ENCODE measurements at places on chromosomes 11 and 22. TPM values are rescaled to one million over a fixed set of nuclear protein-coding genes. Genes with fewer than 3 reads are reported as not detected.

GRCh38 chr22:19580291-19580890, 56.2 kb upstream of the CLDN5 start:
- DNase-seq = no peak

DNA sequence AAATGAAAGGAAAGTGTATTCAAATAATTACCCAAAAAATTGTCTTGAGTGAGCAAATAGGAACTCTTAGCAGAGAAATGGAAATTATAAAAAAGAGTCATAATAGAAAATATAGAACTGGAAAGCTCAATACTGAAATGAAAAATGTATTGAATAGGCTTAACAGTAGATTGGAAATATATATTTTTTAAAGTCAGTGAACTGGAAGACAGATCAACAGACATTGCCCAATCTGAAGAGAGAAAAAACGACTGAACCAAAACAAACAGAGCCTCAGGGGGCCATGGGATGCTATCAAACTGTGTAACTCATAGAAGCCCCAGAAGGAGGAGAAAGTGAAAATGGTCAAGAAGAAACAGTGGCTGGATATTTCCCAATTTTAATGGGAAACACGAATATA, 32.6 kb downstream of the TBX1 start:
- DNase-seq = no peak

GRCh38 chr22:17705546-17705945, 67.0 kb downstream of the BCL2L13 start:
- no peak for DNase-seq

DNA sequence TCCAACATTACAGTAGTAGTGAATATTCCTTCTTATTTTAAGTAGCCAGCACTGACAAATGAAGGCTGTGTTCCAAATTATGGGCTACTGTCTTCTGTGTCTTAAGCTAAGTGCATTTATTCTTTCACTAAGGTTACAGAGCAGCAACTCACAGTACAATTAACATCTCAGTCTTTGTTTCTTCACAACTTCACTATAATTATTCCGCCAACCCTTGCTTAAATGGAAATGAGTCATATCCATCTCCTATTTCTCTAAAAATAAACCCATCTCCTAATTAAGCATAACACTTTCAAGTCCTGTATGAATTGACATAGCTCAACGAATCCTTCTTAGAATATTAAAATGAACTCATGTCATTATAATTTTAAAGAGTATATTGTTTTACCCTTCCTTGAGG, 6.7 kb downstream of the ETS1 start:
- no peak for DNase-seq

DNA sequence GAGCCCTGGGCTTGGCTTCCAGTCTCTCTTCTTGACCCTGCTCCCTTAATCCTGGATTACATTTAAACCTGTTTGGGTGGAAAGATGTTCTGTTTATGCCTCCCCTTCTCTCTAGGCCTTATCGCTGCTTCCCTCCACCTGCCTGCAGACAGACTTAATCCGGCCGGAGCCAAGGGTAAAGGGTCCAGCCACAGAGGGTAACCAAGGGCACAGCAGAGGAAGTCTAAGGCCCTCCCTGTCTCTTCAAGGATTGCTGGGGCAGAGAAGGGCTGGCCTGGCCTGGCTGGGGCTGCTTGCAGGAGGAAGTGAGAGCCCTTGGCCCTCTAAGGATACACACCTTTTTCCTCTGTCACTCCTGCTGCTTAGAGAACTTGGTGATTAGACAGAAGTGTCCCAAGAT, 2.1 kb downstream of the GAL3ST3 start:
- DNase-seq = no peak

DNA sequence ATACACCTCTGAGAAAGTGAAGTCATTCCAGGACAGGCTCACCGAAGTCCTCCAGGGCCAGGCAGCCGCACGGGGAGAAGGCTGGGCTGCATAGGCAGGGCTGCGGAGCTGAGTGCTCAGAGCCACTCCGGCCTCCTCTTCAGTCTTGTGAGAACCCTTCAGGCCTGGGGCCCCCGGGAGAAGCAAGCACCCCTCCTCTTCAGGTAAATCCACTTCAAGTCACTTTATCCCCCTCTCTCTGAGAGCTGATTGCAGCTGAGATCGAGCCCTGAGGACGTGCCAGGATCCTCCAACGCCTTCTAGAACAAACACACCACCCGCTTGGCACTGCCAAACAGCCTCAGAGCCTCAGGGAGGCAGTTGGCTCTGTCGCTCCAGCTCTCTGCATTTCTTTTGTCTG, 1526.3 kb downstream of the BRD1 start:
- no peak for DNase-seq

- no peak for DNase-seq
Measured at GRCh38 chr22:35728639-35729308, 11.1 kb downstream of the APOL5 start.

- DNase-seq = no peak
Measured at GRCh38 chr22:38971202-38971601, 10.9 kb upstream of the APOBEC3B start.

GRCh38 chr11:69471729-69472540, 9.5 kb upstream of the LINC01488 start:
- no peak for DNase-seq

DNA sequence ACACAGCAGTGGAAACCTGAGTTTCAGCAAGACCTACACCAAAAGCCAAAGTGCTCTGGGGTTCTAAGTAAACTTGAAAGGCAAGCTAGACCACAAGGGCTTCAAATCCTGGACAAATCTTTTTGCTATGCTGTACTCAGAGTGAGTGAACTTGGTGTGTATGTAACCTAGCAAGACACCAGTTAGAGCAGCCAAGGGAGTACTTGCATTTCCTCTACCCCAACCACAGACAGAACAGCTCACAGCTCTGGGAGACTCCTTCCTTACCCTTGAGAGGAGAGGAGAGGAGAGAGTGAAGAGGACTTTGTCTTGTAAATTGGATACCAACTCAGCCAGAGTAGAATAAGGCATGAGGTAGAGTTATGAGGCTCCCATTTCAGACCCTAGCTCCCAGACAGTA, 71.4 kb downstream of the CTSC start:
- DNase-seq = no peak

GRCh38 chr22:26770624-26771023, 113.2 kb downstream of the MIAT start:
- DNase-seq = no peak

GRCh38 chr11:86414032-86414431, 39.3 kb downstream of the CCDC81 start:
- DNase-seq = no peak

DNA sequence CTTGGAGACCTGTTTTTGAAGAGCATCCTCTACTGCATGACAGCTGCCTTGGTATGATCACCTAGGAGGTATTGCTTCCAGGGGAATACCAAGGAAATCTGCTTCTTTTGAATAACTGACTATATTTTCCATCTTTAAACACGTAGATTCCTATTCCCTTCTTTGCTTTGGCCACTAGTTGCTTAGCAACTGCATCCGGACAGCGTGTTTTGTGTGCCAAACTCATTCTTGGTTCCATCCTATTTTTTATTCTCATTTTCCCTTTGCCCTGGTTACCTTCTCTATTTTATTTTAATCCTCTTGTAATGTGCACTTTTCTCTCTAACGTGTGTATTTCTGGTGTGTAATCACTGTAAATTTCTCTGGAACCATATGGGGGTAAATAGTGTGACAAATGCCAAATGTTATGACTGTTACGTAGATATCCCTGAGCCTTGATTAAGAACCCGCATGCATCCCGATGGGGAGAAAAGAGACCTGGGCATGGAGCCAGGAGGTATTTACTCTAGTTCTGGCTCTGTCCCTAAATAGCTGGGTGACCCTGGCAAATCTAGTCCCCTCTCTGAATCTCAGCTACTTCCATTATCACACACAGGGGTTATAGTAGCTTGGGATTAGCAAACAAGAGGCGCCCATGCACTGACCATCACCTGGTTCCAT, 241.7 kb downstream of the MIAT start:
- DNase-seq = no peak

DNA sequence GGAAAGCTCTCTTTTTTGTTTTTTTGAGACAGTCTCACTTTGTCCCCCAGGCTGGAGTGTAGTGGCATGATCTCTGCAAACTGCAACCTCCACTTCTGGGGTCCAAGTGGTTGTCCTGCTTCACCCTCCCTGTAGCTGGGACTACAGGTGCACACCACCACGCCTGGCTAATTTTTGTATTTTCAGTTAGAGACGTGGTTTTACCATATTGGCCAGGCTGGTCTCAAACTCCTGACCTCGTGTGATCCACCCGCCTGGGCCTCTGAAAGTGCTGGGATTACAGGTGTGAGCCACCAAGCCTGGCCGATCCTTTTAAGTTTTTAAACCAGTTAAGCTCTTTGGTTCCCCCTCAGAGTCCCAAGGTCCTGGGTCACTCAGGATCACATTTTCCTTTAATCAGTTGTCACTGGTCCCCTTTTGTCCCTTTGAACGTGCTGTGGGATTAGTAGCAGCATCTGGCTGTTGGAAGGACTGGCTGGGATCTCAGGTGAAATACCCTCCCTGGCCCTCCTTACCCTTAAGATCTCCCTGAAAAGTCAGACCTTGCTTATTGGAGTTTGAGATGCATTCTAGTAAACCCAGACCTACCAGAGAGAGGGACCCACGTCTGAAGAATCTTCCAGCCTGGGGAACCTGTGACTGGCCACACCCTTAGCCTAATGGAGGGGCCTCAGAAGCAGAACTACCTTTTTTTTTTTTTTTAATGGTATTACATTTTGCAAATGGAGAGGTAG, 8.1 kb downstream of the MALAT1 start:
- DNase-seq = peak; percentile 57

GRCh38 chr11:120773501-120774031, 250.3 kb upstream of the TBCEL start:
- no peak for DNase-seq

DNA sequence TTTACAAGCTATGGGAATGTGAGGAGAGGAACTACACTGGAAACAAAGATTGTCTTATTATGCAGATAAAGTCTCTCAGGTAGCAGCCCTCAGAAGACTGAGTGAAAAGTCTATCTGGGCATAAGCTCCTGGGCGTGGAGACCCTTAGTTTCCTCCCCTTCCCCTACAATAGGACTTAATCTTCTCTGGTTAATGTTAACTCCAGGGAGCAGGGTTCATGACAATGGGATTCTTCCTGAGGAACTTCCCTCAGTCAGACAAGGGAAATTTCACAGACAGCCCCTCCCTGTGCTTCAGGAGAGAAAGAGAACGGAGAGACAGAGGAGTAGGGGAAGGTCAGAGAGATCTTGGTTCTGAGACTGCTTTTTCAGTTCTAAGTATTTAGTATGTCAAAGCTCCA, 1428.6 kb downstream of the LRRC4C start:
- no peak for DNase-seq

DNA sequence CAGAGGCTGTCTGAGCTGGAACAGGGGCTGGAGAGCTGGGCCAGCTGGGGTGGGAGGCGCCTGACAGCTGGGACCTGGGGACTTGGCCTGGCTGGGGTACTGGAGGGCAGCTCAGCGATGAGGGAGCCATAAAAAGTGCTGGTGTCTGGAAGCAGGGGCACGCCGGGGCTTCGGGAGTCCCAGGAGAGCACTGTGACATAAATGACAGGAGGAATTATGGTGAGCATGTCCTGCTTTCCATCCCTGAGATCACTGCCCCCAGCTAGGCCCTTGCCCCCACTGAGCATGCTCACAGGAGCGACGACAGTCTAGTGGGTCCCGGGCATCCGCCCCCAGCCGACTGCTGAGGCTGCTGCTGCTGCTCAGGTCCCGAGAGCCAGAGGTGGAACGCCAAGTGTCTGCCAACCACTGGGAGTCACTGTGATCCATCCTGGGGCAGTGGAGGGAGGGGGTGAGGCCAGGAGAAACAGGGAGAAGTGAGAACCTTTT, 6.2 kb downstream of the ROBO4 start:
- DNase-seq = peak; percentile 5

DNA sequence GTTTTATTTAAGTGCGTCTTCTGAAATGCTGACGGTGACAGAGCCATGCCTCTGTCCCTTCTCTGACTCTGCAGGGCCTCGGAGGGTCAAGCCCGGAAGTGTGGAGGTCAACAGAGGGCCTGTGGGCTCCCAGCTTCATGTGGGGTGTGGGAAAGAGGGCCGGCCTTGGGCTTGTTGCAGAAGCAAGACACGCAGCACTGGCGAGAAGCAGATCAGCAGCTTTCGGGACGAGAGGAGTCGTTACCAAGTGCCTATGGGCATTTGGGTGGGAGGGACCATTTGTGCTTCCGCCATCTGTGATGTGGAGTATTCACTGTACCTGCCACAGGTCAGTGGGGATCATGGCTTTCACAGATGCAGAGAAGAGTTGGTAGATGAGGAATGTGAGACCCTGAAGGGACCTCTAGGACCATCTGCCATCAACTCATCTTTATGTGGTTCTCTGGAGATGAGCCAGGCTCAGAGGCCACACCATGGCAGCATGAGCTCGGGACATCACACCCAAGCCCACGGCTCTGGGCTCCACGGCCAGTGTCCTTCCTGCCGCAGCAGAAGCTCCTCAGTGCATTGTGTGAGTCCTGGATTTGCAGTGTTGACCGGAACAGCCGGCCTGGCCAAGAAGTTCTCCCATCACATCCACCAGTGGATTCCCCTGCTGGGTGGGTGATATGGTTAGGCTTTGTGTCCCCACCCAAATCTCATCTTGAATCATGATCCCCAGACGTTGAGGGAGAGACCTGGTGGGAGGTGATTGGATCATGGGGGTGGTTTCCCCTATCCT, 590.7 kb downstream of the TBC1D22A start:
- DNase-seq = no peak

GRCh38 chr11:13885083-13885482, 77.4 kb upstream of the SPON1 start:
- DNase-seq = no peak

DNA sequence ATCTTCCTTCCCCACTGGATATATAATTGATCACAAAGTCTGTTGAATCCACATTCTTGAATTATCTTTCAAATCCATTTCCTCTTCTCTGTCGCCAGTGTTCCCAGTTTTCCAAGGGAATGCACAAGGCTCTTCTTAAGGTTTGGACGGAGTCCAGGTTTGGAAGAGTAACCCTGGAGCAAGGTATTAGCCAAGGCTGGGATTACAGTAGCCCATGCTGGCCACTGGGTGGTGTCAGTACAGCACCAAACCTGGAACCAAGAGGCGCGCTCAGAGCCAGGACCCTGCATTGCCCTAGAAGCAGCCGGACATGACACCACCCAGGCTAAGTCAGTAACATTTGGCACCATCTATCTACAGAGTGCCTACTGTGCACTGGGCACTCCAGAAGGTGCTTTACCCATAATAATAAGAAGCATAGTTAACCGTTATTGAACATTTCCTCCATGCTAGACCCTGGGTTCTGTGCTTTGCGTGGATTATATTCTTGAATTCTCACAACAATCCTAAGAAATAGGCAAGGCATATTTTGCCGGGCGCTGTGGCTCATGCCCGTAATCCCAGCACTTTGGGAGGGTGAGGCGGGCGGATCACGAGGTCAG, 48.0 kb upstream of the CLPB start:
- peak; percentile 23 for DNase-seq

The SHISA8 gene
- 3.3 TPM for total RNA-seq

The HEPHL1 gene
- not detected for total RNA-seq

The OR52I2 gene
- not detected for total RNA-seq

The IGHMBP2 gene
- 26.8 TPM for total RNA-seq

The TTC36 gene
- 2.7 TPM for total RNA-seq

The ASCL2 gene
- 0.66 TPM for total RNA-seq

The ILK gene
- 148 TPM for total RNA-seq

The CYP2R1 gene
- 16.5 TPM for total RNA-seq

The IGSF9B gene
- 2.1 TPM for total RNA-seq

The C11orf42 gene
- total RNA-seq = not detected

The OR51B5 gene
- total RNA-seq = 1.3 TPM

The APOBEC3A gene
- total RNA-seq = not detected

The CTSC gene
- 41.2 TPM for total RNA-seq

The OR8A1 gene
- total RNA-seq = not detected

The APLNR gene
- 12.9 TPM for total RNA-seq

The TTLL12 gene
- total RNA-seq = 38.5 TPM
